Fibroblast of skin of back (primary cell): ENCODE measurements at places on chromosomes 5 and 9.

DNA sequence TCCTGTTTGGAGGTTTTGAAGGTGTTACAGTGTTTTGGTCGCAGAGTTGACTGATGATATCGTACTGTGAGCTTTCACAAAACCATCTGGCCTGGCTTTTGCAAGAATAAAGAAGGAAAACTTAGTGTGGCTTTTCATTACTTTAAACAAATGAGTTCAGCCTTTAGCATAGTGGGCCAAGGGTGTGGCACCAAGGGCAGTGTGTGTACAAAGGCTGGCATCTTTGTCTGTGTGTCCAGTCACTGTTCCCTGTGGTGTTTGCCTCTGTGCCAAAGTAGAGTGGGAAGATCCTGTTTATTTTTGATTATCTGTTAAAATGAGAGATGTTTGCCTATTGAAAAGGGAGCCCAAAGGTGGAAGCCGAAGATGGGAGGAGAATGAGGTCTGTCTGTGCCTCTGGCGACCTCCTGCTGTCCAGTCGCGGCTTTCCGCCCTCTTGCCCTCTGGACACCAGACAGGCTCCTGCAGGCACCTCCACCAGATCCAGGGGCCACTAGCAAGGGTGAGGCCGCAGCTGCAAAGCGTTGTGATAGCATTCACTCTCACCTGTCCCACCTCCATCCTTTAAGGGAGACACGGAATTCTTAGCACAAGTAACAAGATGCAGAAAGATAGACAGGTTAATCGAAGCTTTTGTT, 113.7 kb downstream of the TRIO start:
- no peak for DNase-seq

GRCh38 chr5:60196385-60197113, 303.0 kb upstream of the PDE4D start:
- DNase-seq = peak; percentile 98

- DNase-seq = peak; percentile 96
These were observed 60.2 kb downstream of the OSTF1 start for GRCh38 chr9:75148561-75148960.

GRCh38 chr5:139688088-139688702, 40.0 kb downstream of the CXXC5 start:
- DNase-seq = no peak

DNA sequence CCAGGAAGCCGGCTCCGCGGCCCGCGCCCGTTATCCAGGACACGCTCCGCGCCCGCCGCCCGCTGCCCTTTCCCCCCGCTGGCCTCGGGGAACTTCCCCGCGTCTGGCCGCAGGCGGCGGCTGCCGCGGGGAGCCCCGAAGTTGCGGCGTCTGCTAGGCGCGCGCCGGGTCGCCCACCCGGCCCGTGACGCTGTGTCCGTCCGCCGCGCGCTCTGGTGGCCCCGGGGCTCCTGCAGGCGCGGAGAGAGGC, 621 bp upstream of the GCNT4 start:
- DNase-seq = no peak

GRCh38 chr5:37734114-37734513, 105.7 kb downstream of the GDNF start:
- DNase-seq = no peak

GRCh38 chr5:8568858-8569257, 699.9 kb downstream of the MTRR start:
- DNase-seq = no peak

GRCh38 chr9:8668751-8669150, 869.2 kb upstream of the DMAC1 start:
- no peak for DNase-seq

- no peak for DNase-seq
These were observed 91.2 kb downstream of the PRR16 start for GRCh38 chr5:120555345-120555744.

- DNase-seq = peak; percentile 96
These were observed 292.7 kb upstream of the TARS1 start for GRCh38 chr5:33148076-33148513.

- peak; percentile 37 for DNase-seq
These were observed 87.8 kb downstream of the HAPLN1 start for GRCh38 chr5:83632874-83633273.

GRCh38 chr9:135726138-135726853, 24.3 kb downstream of the KCNT1 start:
- DNase-seq = no peak

DNA sequence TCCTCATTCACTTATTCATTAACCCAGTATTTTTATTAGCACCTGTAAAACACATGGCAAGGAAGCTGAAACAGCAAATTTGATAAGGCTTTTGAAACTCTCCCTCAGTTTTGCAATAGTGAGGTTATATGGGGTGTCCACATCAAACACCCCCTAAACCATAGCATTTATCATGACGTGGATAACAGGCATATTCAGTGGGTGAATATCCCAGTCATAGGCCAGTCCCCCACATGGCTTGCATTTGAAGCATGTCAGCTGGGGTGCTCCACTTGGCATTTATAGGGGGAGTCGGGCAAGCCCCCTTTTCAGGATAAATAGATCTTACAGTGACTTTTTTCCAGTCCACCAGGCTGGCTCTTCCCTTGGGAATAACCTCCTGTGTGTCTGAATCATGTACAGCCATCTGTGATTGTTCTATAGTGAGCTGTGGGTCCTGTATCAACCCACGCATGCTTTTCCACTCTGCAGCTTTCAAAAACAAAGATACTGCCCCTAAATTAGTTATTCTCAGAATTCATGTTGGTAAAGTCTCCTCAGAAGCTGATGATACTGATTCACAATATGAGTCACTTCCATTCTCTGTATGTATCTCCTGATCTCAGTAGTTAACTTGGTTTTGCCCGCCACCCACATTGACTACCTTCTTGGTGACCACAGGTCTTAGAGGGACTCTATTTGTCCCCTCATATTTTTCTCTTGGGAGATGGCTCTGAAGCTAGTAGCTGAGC, 84.4 kb upstream of the SPIN1 start:
- DNase-seq = peak; percentile 15

GRCh38 chr9:16417749-16418148, 452.7 kb downstream of the BNC2 start:
- DNase-seq = peak; percentile 81

- DNase-seq = no peak
These were observed 30.8 kb downstream of the MTAP start for GRCh38 chr9:21833090-21833801.

DNA sequence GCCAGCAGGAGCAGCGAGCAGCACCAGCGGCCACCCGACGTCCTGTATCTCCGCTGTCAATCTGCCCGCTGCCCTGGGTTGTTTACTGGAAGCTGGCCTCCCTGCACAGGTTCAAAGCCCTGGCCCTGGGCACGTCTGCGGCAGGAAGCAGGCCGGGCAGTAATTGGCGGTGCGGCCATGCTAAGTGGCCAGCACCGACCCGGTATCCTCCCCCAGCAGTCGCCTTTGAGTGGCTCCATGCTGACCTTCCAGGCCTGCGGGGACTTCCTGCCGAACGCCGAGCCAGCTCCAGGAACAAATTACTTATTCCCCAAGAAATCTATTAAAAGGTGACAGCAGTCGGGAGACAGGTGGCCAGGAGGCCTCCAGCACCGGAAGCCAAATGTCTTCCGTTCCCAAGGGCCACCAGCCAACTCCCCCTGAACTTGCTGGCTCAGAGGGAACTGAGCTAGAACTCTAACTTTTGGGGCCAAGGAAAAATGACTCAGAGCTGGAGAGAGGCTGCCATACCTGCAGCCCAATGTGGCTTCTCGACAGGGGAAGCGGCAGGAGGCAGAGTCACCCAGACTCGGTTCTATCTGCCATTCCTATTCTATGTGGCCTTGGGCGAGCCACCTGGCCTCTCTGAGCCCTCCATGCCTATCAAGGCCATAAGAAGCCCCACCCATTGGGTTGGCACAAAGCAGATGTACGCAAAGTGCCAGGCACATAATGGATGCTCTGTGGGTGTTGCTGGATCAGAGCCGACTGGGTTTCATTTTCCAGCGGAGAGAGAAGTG, 13.7 kb upstream of the PSMB7 start:
- no peak for DNase-seq
